ENCODE measurements at places on chromosomes 11 and 22.

DNA sequence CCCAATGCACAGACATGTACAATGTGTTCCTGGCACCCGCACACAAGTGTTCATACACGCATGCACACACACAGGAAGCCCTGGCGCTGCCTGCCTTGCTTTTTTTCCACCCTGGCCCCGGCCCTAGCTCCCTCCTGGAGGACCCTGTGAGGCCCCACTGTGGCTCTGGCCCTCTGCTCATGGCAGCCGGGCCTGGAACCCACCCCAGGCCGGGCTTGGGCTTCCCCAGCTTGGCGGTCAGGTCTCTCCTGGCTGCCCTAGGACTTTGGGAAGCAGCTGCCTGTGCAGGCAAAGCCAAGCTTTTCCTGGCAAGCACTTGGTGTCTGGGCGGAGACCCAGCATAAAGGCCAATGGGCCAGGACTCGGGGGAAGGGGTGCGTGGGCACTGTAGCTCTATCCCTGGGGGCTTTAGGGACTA, 30.5 kb downstream of the CD82 start:
- no peak for DNase-seq

GRCh38 chr11:76232026-76232665, 25.8 kb upstream of the WNT11 start:
- no peak for DNase-seq

DNA sequence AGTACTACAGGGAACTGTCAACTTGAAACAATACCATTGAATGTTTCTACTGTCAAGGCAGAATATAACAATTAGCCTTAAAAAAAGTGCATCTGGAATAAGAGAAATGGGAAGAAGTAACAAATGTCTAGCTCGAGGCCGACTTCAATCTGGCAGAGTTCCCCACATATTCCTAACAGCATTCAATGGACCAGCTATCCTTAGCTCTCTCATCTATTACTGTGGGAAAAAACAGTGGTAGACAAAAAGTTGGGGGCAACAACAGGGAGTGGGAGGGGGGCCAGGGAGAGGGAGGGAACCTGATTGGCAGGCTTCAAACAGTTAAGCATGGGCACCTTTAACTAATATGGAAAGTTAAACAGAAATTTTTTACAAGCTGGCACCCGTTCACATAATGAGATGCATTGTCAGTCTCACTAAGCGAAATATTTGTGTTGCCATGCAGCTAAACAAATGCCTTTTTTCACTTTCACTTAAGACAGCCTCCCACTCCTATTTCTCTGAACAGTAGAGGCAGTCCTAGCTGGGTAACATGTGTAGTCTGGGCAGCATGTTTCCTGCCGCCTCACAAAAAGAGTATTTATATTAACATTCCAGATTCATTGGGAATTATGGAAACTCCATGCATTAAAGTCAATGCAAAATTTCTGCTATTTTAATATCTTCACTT, 62.2 kb upstream of the SOX6 start:
- DNase-seq = no peak

GRCh38 chr11:20192641-20193040, 32.4 kb upstream of the DBX1 start:
- no peak for DNase-seq

GRCh38 chr11:75591371-75591770, 29.3 kb downstream of the SERPINH1 start:
- DNase-seq = no peak

DNA sequence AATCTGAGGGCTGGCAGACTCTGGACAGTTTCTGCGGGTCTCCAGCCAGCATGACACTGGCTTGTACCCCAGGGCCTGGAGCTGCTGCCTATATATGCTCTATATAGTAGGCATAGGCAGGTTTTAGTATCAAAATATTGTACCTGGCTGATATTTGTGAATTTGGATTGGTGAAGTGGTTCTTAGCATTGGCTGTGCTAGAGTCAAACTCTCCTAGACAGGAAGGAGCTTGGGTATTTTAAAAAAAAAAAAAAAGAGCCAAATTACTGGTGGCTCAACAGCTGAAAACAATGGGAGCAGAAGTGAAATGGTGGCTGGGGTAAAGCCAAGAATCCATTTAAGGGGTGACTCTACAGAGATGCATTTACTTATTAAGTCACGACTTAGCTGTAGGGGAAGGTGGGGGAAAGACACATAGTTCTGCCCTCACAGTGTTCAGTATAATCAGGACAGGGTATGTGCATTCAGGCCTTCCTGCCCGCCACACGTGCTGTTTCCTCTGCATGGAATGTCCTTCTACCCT, 11.0 kb upstream of the MTFP1 start:
- no peak for DNase-seq

GRCh38 chr11:30853439-30853838, 267.3 kb upstream of the MPPED2 start:
- no peak for DNase-seq

DNA sequence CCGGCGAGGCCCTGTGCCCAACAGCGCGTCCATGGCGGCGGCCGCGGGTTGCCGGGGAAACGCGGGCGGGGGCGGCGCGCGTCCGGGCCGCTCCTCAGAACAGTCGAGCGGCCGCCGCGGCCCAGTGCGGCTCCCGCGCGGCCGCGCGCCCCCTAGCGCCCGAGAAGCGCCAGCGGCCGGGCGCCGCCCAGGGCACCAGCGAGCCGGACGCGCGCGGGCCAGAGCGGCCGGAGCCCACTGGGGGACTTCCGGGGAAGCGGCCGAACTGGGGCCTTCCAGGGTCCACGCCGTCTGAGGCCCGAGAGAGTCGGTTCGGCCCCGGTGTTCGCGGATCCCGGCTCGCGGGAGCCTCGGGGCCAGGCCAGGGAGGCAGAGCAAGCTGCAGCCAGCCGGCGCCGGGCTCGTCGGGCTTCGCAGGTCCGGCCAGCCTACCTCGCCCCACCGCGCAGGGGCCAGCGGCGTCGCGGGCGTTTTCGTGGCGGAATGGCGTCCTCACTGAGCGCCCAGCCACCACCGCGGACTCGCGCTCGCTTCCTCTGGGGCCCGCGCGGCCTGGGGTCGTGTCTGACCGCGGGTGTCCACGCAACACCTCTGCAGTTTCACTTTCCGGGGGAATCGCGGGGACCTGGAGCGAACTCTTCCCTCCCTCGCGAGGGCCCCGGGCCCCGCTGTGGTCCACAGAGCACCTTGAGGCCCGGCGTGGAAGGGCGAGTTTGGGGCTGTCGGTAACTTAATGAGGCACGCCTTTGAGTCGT, at the start of gene DENND6B:
Gene DENND6B, minus strand, starts transcription at position 57 of the 755 bp plus-strand sequence. Its CDS starts 24 bp downstream, at position 33.
- DNase-seq = peak; percentile 97

DNA sequence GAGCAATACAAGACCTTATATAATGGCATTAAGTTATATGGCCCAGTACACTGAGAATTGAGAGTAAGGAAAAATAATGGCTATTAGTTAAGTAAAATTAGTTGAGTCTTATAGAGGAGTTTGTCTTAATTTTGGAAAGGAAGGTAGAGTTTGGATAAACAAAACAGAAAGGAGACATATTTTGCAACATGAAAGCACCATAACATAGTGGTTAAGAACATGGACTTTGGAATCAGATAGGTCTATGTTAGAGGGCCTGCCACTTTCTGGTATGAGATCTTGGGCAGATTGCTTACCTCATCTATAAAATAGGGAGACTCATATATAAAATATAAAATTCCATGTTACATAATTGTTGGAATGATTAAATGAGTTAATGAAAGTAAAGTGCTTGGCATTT, 68.9 kb downstream of the CSTPP1 start:
- no peak for DNase-seq

GRCh38 chr22:35134637-35135036, 68.7 kb downstream of the ISX start:
- DNase-seq = no peak

DNA sequence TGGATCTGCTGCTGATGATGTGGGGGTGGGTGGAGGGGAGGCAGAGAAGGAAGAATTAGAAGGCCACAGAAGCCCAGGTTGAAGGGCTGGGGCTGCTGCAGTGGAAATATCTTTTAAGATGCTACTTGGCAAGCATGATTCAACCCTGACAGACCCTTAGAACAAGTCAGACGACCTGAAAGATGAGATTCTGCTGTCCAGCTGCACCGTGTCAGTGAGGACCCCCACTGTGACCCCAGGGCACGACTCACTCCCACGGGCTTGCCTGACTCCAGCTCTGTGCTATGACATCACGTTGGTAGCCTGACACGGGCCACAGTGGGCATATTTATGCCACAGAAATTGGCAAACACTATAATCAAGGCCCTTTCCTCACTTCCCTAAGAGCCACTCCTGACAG, 36.0 kb downstream of the LRFN4 start:
- no peak for DNase-seq

DNA sequence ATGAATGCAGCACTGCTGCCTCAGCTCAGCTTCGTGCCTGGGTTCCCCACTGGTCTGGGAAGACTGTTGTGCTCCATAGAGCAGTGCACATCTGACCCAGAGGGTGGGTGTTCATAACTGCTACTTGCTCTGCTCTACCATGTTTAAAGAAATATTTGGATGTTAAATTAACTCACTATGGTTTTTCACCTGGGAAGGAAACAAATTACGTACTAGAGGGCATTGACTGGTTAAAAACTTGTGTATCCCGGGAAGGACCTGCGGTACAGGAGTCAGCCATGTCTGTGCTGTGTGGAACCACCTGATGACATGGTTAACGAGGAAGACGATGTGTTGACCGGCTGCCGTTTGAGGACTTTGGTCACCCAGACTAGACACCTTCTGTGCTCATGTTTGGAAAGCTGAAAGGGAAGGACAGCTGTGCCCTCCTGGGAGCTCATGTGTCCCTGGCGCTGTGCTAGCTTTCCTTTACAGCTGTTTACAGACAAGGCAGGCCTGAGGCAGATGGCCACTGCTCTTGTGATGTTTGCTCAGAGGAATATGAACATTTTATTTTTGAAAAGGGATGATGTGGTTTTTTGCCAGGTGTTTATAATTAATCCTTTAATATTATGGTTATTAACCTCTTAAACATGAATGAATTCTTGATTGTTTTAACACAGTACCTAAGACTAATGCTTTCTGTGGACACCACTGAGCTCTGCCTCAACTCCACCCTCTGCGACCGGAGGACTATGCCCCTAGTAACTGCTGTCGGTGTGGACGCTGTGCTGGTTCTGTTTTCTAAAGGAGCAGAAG, 14.3 kb upstream of the AIFM3 start:
- no peak for DNase-seq

DNA sequence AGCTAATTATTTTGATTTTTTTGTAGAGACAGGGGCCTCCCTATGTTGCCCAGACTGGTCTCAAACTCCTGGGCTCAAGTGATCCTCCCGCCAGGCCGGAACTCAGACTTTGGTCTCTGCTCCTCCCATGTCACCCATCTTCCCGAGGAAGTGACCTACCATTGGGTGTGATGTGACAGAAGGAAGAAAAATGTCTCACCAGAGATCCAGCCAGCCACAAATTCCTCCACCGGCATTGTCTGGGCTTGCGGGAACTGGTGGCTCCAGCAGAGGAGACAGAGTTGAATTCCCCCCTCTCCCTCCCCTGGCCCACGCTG, 772 bp downstream of the SLC25A45 start:
- no peak for DNase-seq

- DNase-seq = no peak
Measured at GRCh38 chr22:31436132-31436531, 36.7 kb downstream of the DRG1 start.

DNA sequence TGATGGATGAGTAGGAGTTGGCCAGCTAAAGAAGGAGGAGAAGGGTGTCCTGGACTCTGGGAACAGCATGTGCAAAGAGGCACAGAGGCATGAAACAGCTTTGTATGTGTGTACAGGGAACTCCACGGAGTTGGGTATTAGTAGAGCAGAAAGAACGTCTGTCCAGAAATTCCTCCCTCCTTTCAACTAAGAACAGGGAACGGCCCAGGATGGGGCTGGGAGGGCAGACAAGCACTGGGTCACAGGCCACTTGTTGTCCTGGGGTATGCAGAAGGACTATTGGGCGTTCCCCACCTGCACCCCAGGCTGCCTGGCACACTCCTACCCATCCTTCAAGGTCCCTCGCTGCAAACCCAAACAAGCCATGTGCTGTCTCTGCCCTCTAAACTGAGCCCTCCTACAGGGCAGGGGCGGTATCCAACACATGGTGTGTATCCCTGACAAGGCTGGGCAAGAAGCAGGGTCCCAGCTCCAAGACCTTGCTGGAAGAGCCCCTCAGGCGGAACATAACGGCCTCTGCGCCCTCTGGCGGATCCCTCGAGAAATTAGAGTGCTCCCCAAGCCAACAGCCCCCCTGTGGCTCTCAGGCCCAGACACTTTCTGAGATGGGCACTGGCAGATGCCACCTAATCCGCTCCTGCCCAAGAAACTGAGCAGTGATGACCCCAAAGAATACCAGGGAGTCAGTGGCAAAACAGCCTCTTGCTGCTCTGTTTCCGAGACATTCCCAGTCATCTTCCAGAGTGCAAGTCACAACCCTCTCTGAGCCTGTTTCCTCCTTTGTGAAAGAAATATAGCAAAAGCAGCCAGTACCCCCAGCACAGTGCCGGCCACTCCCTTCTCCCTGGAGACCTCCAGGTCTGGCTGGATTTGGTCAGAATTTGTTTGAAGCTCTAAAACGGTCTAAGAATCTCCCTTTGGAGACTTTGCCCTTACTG, 1.6 kb upstream of the ELFN2 start:
- peak; percentile 83 for DNase-seq

- DNase-seq = no peak
Measured at GRCh38 chr11:43925932-43926505, 16.4 kb upstream of the C11orf96 start.

DNA sequence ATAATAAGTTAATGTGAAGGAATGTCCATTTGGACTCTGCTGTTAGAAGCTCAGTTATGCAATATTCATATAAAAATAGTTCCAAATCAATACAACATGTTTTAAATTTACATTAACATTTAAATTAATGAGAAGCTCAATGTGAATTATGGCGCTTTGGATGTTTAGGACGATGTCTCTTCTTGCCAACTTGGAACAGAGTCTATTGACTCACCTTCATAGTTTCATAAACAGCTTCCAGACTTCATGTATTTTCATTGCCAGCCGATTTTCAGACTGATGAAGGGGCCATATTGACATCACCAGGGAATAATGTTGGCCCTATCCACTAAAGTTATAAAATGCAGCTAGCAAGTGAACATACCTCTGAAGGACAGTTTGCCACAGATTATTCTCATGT, 1136.2 kb downstream of the LRRC4C start:
- no peak for DNase-seq

- DNase-seq = no peak
Measured at GRCh38 chr11:15825976-15826650, 530.2 kb downstream of the SOX6 start.

GRCh38 chr11:109037856-109038780, 373.2 kb downstream of the DDX10 start:
- no peak for DNase-seq

- DNase-seq = no peak
Measured at GRCh38 chr11:11149671-11150459, 203.2 kb downstream of the CSNK2A3 start.

- no peak for DNase-seq
Measured at GRCh38 chr22:25069758-25070481, 117.4 kb downstream of the KIAA1671 start.
